ENCODE measurements at places on chromosomes 1 and 21.

DNA sequence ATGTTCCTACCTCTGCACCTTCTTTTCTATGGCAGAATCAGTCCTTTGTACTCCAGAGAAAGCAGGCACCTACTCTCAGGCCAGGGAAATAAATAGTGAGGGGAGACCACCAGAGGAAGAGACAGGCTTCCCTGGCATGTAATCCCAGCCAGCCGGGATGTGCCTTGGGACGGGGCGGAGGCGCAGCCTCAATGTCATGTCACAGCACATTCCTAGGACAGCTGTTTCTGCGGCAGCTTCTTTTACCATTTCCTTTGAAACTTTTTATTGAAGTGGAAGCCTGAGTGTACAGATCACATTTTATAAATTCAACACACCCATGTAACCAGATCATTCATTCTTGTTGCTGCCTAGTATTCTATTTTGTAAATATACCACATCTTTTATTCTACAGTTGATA, 67.9 kb upstream of the ZNF326 start:
- no peak for DNase-seq

DNA sequence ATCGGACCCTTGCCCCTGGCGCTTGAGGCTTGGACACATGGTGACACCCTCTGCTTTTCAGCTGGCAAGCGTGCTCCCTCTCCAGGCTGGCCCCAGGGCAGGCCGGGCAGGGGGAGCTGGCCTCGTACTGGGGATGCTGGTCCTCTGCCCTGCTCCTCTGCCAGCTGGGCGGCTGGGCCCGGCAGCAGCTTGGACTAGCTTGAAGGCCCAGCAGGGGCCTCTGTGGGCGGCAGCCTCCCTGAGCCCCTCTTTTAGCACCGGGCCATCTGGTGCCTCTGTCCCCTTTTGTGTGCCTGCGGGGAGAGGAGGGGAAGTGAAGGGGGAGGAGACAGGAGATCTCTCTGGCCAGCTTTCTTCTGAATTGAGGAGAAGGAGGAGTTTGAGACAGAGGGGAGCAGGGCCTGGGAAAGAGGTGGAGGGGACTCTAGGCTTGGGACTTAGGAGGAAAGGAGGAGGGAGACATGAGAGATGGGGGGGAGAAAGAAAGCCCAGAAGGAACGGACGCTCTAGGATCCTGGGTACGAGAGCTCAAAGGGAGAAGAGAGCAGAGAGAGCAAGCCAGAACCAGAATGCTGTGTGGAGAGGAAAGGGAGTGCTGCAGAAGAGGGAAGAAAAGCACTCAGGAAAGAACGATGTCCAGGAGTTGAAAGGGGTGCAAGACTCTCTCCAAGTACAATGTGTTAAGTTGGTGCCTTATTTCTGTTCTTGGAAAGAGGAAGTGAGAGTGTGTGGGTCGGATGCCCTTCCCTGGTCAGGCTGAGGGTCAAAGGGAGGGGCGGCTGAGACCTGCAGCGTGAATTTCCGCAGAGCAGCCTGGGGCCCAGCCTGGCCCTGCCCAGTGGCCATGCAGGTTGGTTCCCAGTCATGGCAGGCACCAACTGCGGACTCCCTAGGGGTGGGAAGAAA, 40.3 kb downstream of the IER5 start:
- DNase-seq: no peak

DNA sequence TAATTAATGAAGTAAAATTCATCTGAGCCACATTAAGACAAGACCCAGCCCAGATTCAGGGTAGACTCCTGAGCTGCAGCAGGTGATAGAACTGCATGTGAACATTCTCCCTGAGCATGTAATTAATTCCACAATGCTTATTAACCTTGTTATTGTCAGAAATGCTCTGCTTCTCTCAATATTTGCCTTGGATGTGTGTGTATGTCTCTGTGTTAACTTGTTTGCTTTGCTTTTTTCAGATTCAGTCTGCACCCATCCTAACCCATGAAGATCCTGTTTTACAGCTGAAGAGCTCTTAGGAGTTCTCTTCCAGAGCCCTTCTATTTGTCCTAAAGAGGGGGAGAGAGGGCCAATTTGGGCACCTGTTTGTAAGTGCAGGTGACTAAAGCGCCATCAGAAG, 143.2 kb upstream of the BMP8A start:
- no peak for DNase-seq

- DNase-seq: no peak
Observed at GRCh38 chr1:147341246-147341645, 98.8 kb downstream of the CHD1L start.

GRCh38 chr1:119611701-119612113, 36.4 kb downstream of the ZNF697 start:
- DNase-seq: peak; percentile 80

- peak; percentile 24 for DNase-seq
Observed at GRCh38 chr21:33025106-33025488, 638 bp upstream of the OLIG2 start.

DNA sequence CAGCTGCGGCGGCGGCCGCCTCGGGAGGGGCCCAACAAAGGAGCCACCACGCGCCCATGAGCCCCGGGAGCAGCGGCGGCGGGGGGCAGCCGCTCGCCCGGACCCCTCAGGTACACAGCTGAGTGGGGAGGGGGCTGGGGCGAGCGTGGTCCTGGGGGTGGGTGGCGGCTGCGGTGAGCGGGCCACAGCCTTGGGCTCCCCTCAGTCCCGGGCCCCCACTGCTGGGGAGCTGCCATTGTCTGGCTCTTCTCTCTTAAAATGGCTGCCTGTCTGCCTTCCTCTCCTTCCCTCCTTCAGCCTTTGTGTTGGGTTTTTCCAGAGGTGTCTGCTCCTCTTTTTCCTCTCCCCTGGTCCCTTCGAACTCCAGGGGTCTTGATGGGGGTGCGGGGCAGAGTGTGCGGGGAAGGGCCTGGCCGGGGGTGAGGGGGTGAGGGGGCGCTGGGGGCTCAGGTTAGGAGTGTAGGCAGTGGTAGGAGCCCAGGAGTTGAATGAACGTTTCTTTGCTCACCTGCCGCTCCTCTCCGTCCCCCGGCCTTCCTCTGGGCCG, 1.7 kb downstream of the ARID1A start:
- DNase-seq: no peak

DNA sequence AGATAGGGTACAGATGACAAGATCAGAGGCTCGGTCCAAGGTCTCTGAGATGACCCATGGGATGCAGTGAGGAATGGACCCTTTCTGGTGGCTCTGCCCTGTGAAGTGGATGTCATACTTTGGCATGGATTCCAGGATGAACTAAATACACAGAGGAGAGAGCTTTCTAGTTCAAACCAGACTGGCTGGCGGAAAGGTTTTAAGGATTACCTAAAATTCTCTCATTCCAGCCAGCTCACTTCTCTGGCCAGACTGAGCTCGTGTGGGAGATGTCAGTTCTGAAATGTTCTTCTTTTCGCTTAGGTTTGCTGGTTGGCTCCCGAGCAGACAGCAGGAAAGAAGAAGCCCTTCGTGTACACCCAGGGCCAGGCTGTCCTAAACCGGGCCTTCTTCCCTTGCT, 6.2 kb downstream of the RNPEP start:
- DNase-seq: no peak

GRCh38 chr1:160834945-160835565, 27.6 kb downstream of the CD244 start:
- peak; percentile 54 for DNase-seq

DNA sequence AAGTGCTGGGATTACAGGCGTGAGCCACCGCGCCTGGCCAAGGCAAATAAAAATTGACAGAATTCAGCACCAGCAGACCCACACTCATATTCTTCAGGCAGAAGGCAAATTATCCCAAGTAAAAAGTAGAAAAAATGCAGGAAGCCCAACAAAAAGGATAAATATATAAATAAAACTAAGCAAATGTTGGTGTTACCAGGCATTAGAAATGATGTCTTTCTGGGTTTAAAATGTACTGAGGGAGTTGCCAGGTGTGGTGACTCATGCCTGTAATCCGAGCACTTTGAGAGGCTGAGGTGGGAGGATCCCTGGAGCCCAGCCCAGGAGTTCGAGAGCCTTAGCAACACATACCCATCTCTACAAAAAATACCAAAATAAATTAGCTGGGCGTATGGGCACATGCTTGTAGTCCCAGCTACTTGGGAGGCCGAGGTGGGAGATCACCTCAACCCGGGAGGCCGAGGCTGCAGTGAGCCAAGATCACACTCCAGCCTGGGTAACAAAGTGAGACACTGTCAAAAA, 6.3 kb downstream of the INTS11 start:
- DNase-seq: no peak

GRCh38 chr1:183444243-183444642, 26.1 kb upstream of the NMNAT2 start:
- DNase-seq: no peak

DNA sequence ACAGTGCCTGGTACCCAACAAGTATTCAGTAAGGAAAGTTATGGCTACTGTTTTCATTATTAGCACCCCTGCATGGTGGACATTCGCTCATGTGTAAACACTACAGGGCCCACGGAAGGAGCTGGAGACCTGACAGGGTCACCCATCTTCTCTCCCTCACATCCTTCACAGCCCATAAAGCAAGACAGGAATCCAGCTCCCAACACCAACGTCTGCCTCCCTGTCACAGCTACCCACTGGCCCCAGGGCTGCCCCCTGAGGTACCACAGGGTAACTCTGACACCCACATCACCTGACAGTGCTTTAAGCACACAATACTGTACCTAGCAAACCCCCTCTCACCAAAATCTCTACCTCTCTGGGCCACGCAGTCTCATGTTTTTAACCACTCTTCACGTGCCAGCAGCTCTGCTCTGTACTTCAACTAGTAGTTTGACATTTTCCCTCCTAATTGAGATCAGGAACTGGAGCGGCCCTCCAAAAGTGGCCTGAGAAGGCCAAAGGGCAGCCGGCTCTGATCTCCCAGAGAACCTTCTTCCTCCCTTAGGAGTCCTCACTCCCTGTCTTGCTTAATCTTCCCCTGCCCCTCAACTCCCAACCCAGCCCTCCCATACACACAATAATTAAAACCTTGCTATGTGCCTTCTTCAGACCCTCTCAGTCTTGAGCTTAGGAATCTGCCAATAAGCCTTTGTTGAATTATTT, 76.8 kb downstream of the CD34 start:
- DNase-seq: no peak

DNA sequence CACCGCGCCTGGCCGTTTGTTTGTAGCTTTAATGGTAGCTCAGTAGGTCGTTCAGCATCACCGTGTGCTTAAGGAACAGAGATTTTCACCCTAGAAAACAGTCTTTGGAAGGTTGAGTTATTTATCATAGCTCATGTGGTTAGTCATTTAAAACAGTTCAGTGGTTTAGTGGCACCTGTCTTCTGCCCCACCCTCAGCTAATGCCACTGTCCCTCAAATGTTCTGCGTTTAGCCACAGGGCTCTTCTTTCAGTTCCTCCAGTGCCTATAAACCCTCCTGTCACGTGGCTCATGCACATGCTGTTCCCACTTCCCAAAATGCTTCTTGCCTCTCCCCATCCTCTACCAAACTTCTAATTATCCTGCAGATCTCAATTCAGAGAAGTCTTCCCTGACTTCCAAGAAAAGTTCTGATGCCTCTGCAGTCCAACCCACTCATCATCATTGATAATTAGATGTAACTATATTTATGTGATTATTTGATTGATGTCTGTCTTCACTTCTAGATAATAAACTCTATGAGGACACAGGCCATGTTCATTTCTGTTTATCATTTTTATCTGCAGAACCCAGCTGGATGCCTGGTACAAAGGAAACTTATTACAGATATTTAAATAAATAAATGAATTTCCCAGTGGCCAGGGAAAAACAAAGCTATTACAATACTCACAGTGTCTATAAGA, 14.4 kb upstream of the DIPK1A start:
- peak; percentile 51 for DNase-seq

- DNase-seq: no peak
Observed at GRCh38 chr1:12380326-12381249, 150.8 kb downstream of the VPS13D start.

- no peak for DNase-seq
Observed at GRCh38 chr1:159307346-159308020, 5.3 kb downstream of the FCER1A start.

GRCh38 chr1:172411791-172412338, 8.6 kb upstream of the C1orf105 start:
- DNase-seq: no peak

DNA sequence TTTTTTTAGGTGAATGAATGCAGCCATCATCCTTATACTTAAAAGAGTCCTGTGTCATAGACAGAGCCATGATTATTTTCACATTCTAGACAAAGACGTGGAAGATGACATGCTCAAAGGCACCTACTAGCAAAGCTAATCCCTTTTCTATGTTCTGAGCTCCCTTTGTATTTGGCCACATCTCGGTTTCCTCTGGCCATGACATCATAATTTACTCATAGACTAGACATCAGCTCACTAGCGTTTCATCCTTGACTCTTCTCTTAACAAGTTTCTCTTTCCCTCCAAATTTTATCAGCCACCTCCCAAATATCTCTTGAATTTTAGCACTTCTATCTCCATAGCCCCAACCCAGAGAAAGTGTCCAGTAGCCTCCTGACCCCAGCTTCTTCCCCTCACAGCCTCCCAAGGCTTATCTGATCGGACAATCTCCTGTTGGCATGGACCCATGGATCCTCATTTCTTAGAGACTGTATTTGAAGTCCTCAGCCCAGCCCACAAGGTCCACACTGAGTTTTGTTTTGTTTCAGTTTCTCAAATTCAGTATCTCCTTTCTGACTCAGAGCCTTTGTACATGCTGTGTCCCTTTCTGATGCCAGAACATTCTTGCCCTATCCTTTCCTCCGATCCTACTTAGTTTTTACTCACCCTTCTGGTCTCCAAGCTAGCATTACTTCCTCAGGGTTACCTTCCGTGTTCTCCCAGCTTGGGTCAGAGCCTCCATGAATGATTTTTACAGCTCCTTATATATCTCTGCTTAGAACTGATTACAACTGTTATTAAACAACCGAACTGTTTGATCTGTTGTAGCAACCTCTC, 33.0 kb upstream of the EPS8L3 start:
- DNase-seq: peak; percentile 25

DNA sequence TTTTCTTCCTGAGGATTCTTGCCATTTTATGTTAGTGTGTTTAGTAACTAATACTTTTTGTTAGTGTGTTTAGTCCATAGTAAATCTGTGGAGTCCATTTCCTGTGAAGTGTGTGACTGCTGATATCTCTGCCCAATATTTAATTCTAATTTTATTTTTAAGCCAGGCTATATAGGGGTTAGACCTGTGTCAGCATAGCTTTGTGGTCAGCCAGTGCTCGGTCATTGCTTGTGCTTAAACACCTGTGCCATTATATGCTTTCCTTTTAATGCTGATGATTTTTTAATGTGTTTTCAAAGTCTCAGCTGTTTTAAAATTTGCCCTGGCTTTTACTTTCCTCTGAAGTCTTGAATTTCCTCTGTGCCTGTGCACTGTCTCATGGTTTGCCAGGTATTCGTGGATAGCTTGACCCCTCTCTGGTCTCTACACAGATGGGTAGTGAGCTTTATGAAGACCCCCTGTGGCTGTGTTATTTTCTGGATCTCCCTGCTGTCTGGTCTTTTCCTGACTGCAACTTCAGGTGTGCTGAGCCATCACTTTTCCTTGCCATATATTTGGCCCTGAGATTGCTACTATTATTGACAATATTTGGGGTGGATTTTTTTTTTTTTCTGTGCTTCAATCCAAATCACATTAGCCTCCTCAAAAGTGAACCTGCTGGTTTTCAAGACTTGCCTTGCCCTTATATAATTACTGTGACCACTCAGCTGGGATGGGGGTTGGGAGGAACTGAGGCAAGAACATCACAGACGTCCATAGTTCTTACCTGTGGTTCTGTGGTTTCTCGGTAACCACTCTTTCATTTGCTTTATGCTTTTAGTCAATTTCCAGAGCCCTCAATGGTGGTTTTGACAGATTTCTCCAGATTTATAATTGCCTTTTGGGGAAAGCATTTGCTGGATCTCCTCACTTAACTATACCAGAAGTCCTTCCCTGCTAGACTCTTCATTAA, 59.6 kb downstream of the RPS6KC1 start:
- DNase-seq: no peak
